Globus pallidus (tissue), 1 donor: ENCODE measurements at places on chromosomes 2 and 18.

DNA sequence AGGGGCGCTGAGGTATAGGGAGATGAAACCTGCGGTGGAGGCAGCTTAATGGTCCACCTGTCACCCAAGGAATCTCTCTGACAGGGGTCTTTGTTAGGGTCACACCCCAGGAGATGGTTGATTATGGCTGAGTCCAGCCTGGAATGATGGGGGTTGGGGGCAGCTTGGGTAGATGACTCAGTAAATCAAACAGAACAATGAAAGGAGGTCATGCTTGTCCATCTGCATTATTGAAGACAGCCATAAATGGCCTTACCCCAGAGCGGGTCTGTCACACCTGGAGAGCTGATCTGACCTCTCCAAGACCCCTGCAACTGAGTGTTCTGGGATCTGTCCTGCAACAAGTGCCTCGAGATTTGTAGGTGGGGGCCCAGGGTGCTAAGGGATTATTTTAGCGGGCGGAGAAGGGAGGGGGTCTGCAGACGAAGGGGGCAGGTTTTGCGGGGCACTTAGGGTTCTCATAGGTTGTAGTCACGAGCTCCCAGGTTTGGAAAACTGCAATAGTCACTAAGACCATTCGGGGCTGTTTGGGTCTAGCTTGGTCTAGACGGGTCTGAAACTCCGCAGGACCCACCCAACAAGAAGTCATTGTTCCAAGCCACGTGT lies 771 bp upstream of the IGFBP2 start:
- DNase-seq = no peak

- no peak for DNase-seq
Measured at GRCh38 chr18:25517881-25518715, 166.1 kb upstream of the ZNF521 start.

- no peak for DNase-seq
Measured at GRCh38 chr18:3693410-3693809, 243.4 kb downstream of the TGIF1 start.

DNA sequence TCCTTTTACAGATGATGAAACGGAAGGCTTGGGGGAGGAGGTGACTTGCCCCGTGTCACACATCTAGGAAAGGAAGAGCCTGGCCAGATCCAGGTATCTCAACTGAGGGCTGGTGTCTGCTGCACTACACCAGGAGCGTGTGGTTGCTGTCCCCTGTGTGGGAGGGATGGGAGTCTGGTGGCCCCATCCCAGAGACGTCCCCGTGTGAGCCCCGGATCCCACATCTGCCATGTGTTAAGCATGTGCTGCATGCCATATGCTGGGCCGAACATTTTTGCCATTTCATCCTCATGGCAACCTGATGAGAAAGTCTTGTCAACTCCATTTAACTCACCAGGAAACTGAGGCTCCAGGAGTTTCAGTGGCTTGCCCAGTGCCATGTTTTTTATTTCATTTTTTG lies 4.2 kb downstream of the GAREM2 start:
- DNase-seq = no peak

- DNase-seq = peak; percentile 17
Measured at GRCh38 chr2:155372969-155373368, 674.5 kb downstream of the KCNJ3 start.

- DNase-seq = no peak
Measured at GRCh38 chr2:17762451-17762850, 8.5 kb downstream of the GEN1 start.

GRCh38 chr18:76264198-76264875 lies 230.7 kb downstream of the ZNF516 start:
- no peak for DNase-seq

- no peak for DNase-seq
Measured at GRCh38 chr2:219469186-219469724, 29.4 kb upstream of the GMPPA start.

DNA sequence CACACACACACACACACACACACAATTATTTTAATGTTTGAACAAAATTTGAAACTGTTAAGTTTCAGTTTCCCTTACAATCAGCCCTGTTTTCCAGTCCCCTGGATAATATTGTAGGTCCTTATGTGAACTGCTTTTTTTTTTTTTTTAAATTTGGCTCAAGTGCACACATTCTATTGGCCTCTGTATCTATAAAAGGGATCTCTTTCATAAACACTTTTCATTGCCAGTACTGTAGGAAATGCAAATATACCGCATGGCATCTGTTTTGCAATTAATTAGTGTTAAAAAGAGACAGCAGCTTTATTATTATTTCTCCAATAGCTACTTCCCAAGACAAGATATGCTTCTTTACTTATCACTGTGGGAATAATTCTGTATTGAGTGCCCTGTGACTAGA lies 738.7 kb downstream of the EPHA4 start:
- no peak for DNase-seq

- no peak for DNase-seq
Measured at GRCh38 chr2:213281156-213281555, 3.1 kb upstream of the SPAG16 start.

- DNase-seq = no peak
Measured at GRCh38 chr2:189178726-189179569, 613 bp downstream of the COL5A2 start.
